Body of pancreas (tissue), 4 donors: ENCODE measurements at places on chromosomes 4 and X.

- DNase-seq: no peak
Measured at GRCh38 chrX:290476-291166, 9.4 kb downstream of the PLCXD1 start.

- no peak for DNase-seq
Measured at GRCh38 chr4:107740381-107740780, 20.3 kb upstream of the PAPSS1 start.

DNA sequence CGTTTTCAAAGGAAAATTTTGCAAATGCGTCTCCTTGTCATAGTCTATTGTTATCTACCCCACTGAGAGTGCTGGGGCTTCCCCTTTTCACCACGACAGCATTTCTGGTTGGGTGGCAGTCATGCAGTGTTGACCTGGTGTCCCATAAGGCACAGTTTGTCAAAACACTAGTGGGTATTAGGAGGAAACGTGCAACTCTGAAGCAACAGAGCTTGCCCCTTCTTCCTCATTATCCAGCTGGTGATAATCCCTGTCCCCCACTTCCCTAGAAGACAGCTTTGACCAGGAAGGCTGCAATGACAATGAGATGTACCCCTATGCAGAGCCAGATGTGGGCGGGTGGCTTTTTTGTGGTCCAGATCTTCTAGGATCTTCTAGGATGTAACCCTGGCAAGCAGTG is 1.8 kb downstream of the TBC1D1 start:
- no peak for DNase-seq

- DNase-seq: no peak
Measured at GRCh38 chr4:65023081-65023480, 613.8 kb upstream of the TECRL start.

GRCh38 chrX:13511944-13512330 is 57.5 kb upstream of the EGFL6 start:
- no peak for DNase-seq

- no peak for DNase-seq
Measured at GRCh38 chr4:3422241-3422801, 19.4 kb upstream of the HGFAC start.

- DNase-seq: no peak
Measured at GRCh38 chr4:24722026-24722568, 73.3 kb upstream of the SOD3 start.

DNA sequence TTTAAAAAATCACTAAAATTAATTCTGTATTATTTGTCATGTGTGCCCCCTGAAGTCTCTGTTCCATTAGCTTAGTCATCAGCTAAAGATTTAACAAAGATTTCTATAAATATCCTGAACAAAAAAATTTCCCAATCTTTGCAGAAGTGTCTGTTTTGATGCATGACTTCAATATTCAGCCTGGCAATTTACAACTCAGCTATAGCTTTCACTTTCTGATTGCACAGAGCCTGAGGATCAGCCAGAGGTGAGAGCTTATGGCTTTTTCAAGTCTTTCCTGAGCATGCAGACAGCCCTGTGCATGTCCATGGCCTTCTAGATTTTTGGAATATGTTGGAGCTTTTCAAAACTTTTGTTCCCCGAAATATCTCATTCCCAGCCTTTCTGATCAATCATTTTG is 420.1 kb downstream of the ZNF674 start:
- DNase-seq: no peak

DNA sequence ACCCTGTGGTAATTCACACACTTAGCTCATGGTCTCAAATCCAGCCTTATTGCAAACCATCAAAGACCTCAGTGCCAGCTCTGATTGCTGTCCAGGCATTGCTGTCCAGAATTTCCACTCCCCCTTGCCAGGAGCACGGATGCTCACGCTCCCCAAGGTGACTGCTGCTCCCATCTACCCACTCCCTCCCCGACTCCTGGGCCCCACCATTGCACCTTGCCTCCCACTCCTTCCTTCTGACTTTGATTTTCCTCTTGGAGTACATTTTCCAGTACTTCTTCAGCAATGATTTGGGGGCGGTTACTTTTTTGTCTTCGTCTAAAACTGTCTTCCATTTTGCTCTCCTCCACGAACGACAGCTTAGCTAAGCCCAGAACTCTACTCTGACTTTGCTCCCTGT is 11.5 kb downstream of the ZFYVE28 start:
- DNase-seq: no peak

DNA sequence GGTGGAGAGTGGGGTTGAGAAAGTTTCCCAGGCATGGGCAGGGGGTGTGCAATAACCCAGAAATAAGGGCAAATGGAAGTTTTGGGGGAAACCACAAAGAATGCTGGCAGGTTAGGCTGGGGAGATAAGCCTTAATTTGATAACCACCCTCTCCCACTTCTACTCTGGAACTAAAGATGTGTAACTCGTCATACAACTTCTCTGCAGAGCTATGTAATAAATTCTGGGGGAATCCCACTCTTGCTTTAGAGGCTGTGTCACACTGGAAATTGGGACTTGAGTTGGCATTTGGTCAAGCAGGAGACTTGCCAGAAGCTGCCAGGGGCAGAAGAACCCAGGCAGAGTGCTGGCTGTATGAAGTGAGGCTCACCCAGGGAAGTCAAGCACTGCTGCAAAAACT is 170.9 kb upstream of the CPEB2 start:
- DNase-seq: peak; percentile 46

DNA sequence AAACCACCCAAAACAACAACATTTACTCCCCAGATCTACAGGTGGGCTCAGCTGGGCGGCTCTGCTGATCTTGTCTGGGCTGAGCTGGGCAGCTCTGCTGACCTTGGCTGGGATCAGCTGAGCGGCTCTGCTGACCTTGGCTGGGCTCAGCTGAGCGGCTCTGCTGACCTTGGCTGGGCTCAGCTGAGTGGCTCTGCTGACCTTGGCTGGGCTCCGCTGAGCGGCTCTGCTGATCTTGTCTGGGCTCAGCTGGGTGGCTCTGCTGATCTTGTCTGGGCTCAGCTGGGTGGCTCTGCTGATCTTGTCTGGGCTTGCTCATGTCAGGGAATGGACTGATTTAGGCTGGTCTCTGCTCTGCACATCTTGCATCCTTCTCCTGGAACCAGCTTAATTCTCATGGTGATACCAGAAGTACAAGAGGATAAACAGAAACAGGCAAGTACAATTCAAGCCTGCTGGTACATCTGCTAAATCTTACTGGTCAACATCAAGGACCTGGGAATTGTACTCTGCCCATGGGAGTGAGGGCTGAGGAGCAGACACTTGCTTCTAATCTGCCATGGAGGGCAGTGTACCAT is 248.5 kb upstream of the PSAPL1 start:
- no peak for DNase-seq

DNA sequence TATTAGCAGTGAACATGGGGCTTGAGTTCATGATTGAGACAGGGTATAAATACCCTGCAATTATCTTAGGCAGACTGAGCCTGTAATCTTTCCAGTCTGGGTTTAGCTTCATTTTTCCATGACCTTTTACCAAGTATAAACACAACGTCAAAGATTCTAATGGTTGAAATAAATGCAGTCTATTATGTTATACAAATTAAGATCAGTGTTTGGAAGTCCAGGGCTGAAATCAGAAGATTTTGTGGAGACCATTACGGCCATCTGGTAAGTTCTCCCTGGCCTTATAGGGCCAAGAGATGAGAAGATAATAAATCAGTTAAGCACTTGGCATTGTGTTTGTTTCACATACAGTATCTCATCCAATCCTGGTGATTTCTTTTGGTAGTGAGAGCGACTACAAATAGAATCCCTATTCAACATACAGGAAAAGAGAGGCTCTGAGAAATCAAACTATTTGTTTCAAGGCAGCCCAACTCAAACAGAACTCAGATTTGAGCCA is 425.8 kb downstream of the PACRGL start:
- DNase-seq: no peak

GRCh38 chr4:70712604-70713452 is 8.9 kb upstream of the RUFY3 start:
- DNase-seq: no peak

GRCh38 chr4:114062499-114062898 is 83.1 kb upstream of the ARSJ start:
- DNase-seq: no peak
